ENCODE measurements at places on chromosomes 2 and 18. TPM values are rescaled to one million over a fixed set of nuclear protein-coding genes. Genes with fewer than 3 reads are reported as not detected.

The ADD2 gene
- total RNA-seq = 8.0 TPM

DNA sequence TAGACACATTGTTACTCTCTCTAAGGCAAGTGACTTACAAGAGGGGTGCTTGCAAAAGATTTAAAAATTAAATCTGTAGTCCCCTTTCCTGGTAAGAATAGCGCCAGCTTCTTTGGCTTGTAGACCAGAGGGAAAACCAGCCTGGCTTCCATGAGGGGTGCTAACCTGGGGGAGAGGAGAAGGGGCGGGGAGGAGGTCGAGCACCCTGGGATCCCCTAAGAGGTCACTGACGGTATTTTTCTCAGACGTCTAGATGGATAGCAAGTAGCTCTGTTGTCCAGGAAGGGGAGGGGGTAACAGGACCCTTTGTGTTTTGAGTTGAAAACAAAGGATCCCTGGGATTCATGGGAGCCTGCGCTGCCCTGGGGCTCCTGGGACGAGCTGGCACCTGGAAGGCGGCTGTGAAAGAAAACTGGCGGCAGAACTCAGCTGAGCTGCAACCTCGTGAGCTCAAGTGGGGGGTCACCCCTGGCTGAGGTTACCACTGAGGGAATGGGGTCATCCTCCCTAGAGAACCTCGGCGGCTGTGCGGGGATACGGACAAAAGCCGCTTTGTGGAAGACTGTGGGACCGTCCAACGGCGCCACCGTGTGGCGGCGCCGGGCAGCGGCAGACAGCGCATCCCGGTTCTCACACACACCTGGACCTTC is 37.8 kb upstream of the MRPL19 start:
- peak; percentile 38 for DNase-seq

GRCh38 chr2:7356909-7357584 is 439.8 kb downstream of the RNF144A start:
- DNase-seq = no peak

DNA sequence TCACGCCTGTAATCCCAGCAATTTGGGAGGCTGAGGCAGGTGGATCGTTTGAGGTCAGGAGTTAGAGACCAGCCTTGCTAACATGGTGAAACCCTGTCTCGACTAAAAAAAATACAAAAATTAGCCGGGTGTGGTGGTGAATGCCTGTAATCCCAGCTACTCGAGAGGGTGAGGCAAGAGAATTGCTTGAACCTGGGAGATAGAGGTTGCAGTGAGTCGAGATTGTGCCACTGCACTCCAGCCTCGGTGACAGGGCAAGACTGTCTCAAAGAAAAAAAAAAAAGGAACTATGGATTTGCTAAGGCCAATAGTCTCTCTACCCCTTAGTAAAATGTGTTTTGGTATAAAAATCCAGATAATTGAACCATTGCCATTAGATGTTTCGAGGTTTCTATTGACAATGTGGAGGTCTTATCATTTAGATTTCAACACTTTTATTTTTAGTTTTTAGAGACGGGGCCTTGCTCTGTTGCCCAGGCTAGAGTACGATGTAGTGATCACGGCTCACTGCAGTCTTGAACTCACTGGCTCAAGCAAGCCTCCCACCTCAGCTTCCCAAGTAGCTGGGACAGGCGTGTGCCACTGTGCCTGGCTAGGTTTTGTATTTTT is 1.1 kb upstream of the TXNDC2 start:
- no peak for DNase-seq

GRCh38 chr18:48036641-48037421 is 106.4 kb upstream of the SMAD2 start:
- DNase-seq = no peak

DNA sequence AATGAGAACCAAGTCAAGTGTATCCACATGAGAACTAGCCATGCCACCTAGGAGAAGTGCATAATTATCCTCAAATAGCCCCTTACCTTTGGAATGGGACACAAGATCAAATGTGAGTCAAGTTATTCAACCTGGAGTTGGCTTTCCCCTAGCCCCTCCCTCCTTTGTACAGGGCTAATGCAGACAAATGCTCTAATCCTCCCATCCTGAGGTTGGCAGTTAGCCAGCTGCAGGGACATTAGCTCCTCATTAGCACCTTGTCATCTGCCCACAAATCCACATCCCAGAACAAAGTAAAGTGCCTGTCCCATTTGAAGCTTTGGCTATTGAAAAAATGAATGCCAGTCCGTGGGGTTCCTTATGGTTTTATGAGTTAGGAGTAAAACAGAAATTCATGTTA is 294.1 kb upstream of the FANCL start:
- DNase-seq = no peak

The KLHL14 gene
- not detected for total RNA-seq

- DNase-seq = no peak
Measured at GRCh38 chr2:112257575-112257974, 2.7 kb upstream of the ZC3H8 start.

- no peak for DNase-seq
Measured at GRCh38 chr2:218295029-218295428, 2.7 kb upstream of the TMBIM1 start.

DNA sequence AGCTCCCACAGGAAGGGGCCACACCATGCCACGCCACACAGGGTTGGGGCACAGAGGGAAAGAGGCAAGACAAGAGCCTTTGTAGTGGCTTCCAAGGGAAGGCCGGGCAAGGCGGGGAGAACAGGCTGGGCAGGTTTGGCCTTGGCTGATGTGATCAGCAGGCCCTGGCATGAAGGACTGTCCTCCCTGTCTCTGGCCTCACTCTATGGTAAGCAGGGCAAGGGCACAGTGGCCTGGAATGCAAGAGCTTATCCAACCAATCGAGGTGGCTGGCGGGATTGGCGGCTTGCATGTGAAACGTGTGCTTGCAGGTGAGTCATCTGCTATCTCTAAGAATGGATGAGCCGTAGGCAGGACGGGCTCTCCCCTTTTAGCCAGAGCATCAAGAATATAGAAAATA is 6.4 kb upstream of the ATP9B start:
- DNase-seq = no peak

The RNF125 gene
- 16.0 TPM for total RNA-seq

GRCh38 chr2:99507937-99508818 is 18.4 kb upstream of the REV1 start:
- no peak for DNase-seq
